ENCODE measurements at places on chromosomes 5 and 9.

- no peak for ATAC-seq
These were observed 49.1 kb downstream of the NDST1 start for GRCh38 chr5:150556859-150557508.

GRCh38 chr5:67105270-67105669, 91.3 kb downstream of the CD180 start:
- ATAC-seq, result no peak

- no peak for ATAC-seq
These were observed 359.8 kb upstream of the FAM174A start for GRCh38 chr5:100175346-100175745.

GRCh38 chr9:98805506-98806272, 1.8 kb upstream of the GALNT12 start:
- no peak for ATAC-seq

DNA sequence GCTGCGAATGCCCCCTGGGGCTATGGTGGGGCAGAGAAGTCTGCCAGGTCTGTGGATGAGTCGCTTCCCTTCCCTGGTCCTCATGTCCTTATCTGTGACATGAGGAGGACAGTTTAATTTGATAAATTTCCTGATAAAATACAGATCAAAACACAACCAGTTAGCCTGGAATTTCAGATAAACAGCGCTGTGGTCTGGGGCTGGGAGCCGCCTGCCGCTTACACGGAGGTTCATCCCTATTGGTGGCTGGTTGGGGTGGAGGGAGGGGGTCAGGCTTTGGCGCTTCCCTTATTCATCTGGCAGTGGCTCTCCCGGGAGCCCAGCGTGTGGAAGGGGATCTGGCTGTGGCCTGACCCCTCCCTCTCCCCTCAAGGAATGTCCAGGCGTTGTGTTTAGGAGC, 17.9 kb downstream of the CRB2 start:
- ATAC-seq, result no peak

DNA sequence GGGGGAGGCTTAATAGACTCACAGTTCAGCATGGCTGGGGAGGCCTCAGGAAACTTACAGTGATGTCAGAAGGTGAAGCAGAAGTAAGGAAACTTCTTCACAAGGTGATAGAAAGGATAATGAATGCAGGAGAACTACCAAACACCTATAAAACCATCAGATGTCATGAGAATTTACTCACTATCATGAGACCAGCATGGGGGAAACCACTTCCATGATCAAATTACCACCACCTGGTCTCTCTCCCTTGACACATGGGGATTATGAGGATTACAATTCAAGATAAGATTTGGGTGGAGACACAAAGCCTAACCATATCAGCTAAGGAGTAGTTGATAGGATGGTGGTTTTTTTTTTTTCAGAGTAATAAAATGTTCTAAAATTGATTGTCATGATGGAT, 201.8 kb downstream of the CDH12 start:
- ATAC-seq, result no peak

DNA sequence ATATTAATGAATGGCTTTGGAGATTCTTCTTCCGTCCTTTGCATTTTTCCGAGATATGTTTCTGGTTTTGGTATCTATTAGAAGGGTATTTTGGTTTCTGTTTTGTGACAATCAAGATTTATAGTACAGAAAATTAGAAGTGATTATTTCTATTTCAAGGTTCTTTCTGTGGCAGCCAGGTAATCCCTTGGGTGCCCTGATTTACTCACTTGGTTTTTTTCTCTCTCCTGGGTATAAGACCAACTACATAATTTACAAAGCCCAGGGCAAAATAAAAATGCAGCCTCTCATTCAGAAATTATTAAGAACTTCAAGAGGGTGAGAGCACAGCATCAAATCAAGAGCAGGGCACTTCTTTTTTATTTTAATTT, 2.0 kb upstream of the RNF14 start:
- ATAC-seq, result no peak

- no peak for ATAC-seq
These were observed 14.2 kb upstream of the LARP1 start for GRCh38 chr5:154740957-154741356.

- ATAC-seq, result peak; percentile 66
These were observed 7.3 kb upstream of the GRHPR start for GRCh38 chr9:37415011-37415719.

DNA sequence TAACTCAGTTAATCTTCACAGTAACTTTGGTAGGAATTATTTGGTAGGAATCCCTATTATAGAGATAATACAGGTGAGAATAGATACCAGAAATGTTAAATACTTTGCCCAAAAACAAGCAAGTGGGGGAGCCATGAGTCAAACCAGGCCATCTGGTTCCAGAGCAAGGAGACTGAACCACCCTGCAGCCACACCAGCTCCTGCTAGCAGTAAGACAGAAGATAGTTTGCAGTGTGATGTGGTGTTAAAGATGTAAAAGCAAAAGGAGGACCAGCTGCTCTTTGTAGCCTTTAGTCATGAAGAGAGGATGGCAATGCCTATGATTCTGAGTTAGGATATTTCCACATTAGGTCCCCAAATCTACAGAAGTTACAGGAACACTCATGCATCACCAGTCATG, 101.4 kb downstream of the PRKACG start:
- no peak for ATAC-seq

DNA sequence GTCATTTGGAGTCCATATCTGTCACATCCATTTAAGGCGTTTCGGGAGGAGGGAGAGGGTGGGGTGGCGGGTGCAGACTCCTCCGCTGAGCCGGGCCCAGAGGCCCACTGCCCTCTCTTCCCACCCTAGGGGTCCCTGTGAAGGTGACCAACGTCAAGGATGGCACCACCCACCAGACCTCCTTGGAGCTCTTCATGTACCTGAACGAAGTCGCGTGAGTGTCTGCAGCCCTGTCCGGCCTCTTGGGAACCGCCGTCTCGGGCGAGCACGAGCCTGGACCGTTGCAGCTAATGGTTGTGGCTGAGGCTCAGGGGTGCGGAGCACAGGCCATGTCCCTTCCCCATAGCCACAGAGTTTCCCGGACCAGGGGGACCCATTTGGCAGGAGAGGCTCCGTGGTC, 34.8 kb downstream of the ASS1 start:
- no peak for ATAC-seq

- ATAC-seq, result no peak
These were observed 319.8 kb downstream of the HCN1 start for GRCh38 chr5:45376417-45376816.

GRCh38 chr9:82154573-82154972, 166.0 kb downstream of the SPATA31D1 start:
- ATAC-seq, result no peak

DNA sequence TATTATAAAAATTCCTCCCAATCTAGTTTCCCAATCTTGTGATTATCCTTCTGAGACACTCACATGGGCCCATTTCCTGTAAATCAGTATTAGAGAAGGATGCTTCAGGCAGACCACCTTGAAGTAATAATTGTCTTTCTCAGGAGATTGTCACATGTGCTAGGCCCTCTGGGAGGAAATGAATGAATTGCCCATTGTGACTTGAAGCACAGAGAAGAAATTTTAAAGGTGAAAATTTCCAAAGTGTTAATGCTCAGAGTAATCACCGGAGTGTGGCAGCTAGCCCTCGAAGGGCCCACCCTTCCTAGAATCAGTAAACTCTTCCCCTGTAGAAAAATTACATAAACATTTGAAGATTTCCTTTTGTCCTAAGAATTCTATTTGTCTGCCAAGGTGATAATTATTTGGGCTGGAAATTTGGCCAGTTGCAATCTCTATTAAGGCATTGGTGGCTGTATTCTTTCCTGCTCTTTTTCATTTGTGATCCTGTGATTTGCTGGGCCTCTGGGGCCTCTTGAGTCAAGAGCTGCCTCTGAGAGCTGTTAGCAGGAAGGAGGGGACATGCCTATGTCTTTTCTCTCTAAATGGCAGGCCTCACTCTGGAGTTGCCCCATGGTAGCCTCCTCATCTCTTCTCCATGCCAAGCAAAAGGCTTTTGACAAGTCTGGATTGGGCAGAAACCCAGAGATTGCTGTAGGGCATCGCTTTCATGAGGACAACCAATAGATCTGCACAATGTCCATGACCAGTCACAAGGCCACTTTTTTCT, 371.5 kb upstream of the ACTBL2 start:
- no peak for ATAC-seq

DNA sequence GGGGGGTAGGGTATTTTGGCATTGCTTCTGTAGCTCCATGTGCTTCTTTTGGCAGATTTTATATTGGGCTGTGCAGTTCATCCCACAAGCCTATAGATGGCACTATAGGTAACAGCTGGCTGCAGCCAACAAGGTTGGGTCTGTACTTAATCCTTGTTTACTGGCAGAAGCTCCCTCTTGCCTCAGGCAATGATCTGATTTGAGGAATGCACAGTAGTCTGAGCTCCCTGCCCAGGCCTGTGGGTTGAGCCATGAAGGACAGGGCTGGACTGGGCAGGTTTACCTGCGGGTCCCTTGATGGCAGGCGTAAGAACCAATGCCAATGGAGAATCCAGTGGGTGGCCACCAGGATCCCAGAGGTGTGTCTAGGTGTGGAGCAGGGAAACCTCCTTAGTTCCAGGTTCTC, 11.7 kb upstream of the OR1J2 start:
- ATAC-seq, result peak; percentile 54

DNA sequence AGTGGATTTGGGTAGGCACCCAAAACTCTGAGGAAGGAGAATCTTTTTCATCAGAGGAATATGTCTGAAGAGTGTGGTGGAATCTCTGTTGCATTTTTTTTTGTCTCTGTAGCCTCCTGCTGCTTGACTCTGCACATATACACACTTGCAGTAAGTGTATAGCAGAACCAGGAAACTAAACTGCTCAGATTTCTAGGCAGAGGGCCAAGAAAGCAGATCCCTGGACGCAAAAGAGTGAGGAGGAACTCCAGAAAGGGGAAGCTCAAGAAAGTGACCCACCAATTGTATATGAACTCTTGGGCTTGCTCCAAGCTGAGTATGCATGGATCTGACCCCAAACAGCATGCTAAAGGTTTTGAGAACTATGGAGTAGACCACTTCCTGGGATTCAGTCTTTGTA, 181.8 kb downstream of the GADD45G start:
- no peak for ATAC-seq

DNA sequence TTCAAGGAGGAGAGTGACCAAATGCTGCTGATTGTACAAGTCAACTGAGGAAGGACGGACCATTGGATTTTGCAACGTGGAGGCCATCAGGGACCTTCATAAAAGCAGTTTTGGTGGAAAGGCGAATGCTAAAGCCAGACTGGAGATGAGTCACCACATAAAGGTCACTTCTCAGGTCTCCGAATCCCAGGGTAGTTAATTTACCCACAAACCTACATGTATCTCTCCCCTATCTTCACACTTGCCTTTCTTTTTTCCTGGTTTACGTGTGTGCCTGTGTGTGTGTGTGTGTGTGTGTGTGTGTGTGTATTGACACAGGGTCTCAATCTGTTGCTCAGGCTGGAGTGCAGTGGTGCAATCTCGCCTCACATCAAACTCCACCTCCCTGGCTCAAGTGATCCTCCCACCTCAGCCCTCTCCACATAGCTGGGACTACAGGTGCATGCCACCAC, 4.6 kb upstream of the CTNNA1 start:
- peak; percentile 17 for ATAC-seq

DNA sequence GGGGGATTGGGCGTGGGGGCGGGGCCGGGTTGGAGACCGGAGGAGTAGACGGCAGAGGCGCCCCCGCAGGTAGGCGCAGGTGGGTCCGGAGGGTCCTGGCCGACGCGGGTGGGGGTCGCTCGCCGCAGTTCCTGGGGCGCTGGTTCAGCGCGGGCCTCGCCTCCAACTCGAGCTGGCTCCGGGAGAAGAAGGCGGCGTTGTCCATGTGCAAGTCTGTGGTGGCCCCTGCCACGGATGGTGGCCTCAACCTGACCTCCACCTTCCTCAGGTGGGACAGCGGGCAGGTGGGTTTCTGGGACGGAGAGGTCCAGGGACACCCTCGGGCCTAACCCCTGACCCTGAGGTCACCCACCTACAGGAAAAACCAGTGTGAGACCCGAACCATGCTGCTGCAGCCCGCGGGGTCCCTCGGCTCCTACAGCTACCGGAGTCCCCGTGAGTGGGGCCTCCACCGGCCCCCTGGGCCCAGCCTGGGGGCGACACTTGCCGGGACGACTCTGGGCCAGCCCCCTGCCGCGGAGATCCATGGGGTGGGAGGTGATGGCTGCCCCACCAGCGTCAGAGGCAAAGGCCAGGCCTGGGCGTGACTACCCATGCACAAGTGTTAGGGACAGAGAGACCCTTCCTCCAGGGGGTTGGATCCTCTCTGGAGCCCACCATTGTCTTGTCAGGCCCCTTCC, 1.7 kb downstream of the PTGDS start:
- no peak for ATAC-seq

GRCh38 chr5:152608458-152608857, 203.4 kb upstream of the NMUR2 start:
- no peak for ATAC-seq

DNA sequence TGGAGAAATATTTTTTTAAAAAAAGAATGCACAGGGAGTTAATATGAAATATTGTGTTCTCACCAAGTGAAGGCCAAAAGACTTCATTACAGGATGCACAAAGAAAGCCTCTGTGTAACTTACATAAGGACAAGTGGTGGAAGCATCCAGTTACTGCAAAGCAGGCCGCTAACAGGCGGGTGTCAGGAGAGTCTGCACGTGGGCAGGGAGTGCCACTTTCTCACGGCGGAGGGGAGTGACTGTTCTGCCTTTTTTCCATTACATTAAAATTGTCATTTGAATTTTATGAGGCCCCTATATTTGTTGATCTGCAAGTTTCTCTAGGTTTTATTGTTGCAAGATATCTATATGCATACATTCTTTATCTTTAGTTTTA, 28.1 kb upstream of the SPATA31E1 start:
- ATAC-seq, result no peak
